ENCODE measurements at places on chromosomes 11 and 22.

GRCh38 chr22:29663180-29663821 lies 56.5 kb upstream of the CABP7 start:
- DNase-seq: no peak

DNA sequence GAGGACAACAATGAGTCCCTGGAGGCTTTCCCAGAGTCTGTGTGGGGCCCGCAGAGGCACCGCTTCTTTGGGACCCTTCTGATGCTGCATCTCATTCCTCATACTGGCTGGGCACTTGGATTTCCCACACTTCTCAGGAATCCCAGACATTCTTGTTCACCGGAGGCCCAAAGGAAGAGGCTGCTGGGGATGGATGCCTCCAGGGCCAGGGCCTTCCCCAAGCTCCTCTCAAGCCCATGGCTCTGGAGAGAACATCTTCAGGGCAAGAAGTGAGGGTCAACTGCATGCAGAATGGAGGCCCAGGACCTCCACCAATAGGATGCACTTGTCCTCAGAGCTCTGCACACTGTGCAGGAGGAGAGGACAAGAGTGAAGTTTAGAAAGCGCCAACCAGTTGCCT lies 34.6 kb downstream of the DKK3 start:
- DNase-seq: no peak

GRCh38 chr11:126716456-126717083 lies 284.0 kb downstream of the KIRREL3 start:
- DNase-seq: no peak

GRCh38 chr11:86103808-86104207 lies 34.9 kb upstream of the PICALM start:
- no peak for DNase-seq

GRCh38 chr11:96263238-96263763 lies 79.7 kb downstream of the MAML2 start:
- no peak for DNase-seq

GRCh38 chr11:122359081-122359571 lies 243.1 kb upstream of the BLID start:
- DNase-seq: no peak

DNA sequence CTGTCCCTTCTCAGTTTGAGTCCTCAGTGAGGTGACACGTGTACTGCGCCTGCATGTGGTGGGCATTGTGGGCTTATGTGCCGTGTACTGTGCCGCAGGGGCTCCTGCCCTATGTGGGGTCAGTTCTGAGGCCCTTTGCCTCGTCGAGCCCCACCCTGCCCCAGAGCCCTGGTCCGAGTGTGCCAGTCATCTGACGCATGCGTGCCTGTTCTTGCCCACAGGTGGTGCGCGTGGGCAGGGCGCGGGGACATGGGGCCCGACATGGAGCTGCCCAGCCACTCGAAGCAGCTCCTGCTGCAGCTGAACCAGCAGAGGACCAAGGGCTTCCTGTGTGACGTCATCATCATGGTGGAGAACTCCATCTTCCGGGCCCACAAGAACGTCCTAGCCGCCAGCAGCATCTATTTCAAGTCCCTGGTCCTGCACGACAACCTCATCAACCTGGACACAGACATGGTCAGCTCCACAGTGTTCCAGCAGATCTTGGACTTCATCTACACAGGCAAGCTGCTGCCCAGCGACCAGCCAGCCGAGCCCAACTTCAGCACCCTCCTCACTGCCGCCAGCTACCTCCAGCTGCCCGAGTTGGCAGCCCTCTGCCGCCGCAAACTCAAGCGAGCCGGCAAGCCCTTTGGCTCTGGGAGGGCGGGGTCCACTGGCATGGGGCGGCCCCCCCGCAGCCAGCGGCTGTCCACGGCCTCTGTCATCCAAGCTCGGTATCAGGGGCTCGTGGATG lies 22.3 kb upstream of the TMEM191C start:
- no peak for DNase-seq

- peak; percentile 41 for DNase-seq
Measured at GRCh38 chr11:93131709-93132108, 66.1 kb downstream of the SLC36A4 start.

- no peak for DNase-seq
Measured at GRCh38 chr11:109305009-109305408, 117.0 kb upstream of the C11orf87 start.

- no peak for DNase-seq
Measured at GRCh38 chr11:46352063-46352841, 5.0 kb downstream of the DGKZ start.

GRCh38 chr11:60018058-60018457 lies 1.1 kb downstream of the OOSP4B start:
- no peak for DNase-seq

DNA sequence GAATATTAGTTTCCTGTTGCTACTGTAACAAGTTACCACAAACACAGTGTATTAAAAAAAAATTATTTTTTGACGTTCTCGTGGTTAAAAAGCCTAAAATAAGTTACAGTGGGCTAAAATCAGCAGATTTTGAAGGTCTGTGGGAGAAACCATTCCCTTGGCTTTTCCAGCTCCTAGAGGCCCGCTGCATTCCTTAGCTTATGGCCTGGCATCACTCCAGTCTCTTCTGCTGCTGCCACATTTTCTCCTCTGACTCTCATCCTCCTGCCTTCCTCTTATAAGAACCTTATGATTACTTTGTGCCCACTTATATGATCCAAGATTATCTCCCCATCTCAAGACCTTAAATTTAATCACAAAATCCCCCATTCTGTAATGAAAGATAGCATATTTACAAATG lies 392.7 kb downstream of the GUCY1A2 start:
- DNase-seq: no peak
